Coronary artery (tissue), 2 donors: ENCODE measurements at places on chromosomes 6 and 20.
A peak's percentile ranks its signal among the peaks of the same experiment; 100 is the strongest.

- no peak for DNase-seq
Measured at GRCh38 chr6:159422041-159422984, 253.1 kb downstream of the FNDC1 start.

DNA sequence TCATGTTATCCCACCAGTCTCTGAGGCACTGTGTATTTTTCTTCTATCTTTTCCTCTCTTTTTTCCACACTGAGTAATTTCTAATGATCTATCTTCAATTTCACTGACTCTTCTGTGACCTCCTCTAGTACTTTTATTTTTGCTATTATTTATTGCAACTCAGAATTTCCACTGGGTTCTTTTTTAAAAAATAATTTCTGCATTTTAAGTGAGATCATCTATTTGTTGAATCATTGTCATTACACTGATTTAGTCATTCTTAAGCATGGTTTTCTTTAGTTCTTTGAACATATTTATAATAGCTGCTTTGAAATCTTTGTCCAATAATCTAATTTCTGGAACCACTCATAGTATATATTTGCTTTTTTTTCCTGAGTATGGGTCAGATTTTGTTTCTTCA, 96.7 kb upstream of the SLC22A16 start:
- no peak for DNase-seq

DNA sequence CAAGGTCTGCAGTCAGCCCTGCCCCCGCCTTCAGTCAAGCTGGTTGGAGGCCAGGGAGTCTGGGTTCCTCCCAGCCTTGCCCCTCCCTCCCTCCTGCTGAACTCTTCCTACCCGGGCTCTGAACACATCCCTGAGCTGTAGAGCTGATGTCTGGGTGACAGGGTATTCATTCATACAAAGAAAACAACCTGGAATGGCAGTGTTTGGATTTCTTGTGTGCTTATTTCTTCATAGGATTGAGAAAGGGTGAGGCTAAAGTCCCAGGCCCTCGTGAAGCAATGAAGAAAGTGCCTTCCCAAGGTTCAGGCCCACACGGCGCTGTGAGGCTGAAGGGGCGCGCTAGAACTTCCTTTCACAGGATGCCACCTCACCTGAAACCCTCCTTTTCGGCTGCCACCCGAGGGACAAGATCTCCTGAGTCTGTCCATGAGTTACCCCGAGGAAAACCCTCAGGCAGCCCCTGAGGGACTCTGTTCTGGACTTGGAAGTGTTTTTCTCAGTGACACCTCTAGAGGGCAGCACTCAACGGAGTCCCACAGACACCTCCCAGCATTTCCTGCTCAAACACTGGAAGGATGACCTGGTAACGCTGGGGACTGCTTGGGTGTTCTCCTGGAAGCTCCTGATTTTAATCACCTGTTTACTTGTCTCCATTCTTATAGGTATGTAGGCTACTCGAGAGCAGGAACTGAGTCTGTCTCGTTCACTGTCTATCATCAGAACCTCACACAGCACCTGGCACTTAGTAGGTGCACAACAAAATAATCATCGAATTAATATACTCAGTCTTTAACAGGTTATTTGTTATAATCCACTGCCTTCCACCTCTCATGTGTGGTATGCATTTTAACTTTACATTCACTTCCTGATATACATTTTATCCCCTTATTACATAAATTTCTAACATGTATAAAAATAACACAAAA, 11.8 kb upstream of the GSTA1 start:
- no peak for DNase-seq

DNA sequence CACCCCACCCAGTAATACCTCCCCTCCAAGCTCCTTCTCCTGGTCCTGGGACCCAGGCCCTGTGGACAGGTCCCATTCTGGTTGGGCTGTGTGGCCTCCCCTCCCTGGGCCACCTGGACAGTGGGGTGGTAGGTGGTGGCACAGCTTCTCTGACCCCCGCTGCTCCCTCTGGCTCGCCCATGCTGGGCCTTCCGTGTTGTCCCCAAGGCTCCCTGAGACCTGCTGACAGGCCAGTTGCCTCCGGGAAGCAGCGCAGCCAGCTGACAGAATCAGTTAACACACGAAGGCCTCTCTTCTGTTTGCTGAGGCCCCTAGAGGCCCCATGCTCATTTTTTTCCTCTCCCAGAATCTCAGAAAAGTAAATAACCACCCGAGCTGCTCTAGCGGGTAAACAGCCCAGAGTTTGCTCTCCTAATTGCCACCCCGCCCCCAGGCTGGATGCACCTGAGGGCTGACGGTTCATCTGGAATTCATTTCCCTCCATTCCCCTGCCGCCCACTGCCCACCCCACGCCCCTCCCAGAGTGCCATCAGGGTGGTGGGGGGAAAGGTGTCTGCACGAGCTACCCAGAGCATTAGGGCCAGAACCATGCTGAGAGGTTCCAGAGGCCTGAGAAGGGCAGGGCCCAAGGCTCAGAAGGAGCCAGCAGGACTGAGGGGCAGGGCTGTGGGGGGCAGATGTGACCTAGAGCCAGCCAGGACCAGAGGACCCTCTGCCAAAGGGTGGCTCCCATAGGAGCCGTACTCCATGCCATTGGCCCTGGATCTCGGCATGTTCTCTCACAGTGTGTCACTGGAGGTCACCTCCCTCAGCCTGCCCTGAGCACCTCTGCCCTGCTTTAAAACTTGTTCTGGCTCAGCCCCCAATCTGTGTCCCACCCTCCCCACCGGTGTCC, 157.5 kb downstream of the GRM4 start:
- peak; percentile 58 for DNase-seq

- DNase-seq, result peak; percentile 84
Measured at GRCh38 chr20:23061734-23062561, 12.5 kb upstream of the THBD start.

DNA sequence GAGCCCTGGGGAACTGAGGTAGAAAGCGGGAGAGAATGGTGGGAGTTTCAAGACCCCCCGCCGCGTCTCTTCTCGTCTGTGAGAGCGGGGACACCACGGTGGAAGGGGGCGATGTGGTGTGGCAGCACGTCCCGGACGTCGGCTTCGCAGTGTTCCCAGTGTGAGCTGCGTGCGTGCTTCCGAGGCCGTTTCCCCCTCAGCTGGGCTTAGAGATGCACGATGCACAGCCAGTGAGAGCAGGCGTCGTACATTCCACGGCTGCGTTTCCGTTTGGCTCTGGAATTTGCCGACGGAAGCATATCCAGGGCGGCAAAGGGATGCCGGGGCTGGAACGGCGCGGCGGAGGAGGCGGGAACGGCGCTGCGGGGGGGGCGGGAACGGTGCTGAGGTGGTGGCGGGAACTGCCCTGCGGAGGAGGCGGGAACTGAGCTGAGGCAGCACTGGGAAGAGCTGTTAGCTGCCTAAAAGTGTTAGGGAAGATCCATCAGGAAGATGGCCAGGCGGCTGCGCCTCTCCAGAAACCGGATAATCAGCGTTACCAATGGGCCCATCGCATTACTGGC, 37.7 kb downstream of the KIF25 start:
- DNase-seq, result no peak

DNA sequence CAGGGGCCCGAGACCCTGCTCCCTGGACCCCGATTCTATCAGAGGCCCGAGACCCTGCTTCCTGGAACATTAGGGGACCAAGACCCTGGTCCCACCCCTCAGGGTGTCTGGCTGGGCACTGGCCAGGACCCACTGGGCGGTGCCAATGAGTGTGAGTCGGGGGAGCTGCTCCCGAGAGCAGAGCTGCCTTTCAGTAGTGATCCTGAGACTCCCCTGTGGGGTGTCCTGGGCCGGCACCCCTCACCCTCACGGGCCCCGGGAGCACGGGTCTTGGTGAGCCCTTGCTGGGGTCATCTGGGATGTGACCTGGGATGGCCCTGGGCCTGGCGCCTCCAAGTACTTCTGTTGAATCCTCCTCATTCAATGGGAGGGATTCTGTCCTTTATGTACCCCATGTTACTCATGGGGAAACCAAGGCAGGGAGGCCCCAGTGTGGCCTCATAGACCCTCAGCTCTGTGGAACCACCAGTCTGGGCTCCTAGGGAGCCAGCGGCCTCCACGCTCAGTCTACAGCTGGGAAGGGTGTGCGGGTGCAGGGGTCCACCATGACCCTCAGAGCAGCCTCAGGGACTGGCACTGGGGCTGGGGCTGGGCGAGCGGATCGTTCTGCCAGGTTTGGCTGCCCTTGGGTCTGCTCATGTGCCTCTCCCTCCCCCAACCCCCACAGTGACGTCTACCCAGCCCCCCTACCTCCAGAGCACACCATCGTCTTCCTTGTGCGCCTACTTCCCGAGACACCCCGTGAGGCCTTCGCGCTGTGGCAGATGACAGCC, 25.6 kb downstream of the COL20A1 start:
- no peak for DNase-seq

GRCh38 chr6:63410435-63411426, 90.9 kb upstream of the LGSN start:
- no peak for DNase-seq

DNA sequence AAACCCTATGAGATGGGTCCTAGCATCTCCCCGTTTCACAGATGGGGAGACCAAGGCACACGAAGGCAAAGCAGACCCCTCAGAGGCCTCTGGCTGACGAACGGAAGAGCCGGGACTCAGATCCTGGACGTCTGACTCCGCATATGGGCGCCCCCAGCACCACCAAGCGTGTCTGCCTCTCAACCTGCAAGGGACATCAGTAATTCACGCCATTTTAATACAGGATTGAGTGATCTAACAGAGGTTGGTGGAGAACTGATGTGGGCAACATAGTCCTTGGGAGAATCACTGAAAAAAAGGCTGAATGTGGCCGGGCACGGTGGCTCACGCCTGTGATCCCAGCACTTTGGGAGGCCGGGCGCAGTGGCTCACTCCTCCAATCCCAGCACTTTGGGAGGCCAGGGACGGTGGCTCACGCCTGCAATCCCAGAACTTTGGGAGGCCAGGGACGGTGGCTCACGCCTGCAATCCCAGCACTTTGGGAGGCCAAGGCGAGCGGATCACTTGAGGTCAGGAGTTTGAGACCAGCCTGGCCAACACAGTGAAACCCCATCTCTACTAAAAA, 206.6 kb downstream of the DLL1 start:
- DNase-seq, result no peak

- no peak for DNase-seq
Measured at GRCh38 chr6:143507358-143508145, 4.0 kb downstream of the FUCA2 start.

- no peak for DNase-seq
Measured at GRCh38 chr6:13538084-13538483, 36.3 kb upstream of the SIRT5 start.

GRCh38 chr6:19905584-19905983, 68.4 kb downstream of the ID4 start:
- no peak for DNase-seq

DNA sequence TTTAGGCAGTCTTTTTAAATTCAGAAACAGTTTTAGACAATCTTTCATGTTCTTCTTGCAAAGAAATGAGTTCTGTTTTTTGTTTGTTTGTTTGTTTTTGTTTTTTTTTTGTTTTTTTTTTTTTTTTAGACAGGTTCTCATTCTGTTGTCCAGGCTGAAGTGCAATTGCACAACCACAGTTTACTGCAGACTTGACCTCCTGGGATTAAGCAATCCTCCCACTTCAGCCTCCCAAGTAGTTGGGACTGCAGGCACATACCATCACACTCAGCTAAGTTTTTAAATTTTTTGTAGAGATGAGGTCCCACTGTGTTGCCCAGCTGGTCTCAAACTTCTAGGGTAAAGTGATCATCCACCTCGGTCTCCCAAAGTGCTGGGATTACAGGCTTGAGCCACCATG, 96.2 kb downstream of the OTOR start:
- no peak for DNase-seq

GRCh38 chr6:1672379-1672778, 62.7 kb downstream of the FOXC1 start:
- DNase-seq, result no peak

DNA sequence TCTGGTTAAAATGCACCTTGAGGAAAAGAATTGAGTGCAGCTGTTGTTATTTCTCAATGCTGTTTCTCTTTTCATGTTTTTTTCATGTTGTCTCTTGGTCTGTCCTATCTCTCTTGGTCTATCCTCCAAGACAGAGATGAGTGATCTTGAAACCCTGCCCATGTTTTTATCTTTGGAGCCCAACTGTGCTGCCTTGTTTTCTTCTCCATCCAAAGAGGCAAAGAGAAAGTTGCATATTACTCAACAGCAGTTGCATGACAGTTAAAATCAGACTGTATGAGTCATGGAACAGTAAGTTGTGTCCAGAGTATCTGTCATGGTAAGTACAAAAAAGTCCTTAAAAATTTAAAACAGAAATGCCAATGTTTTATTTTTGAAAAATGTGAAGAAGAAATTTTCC, 26.2 kb downstream of the BCAS1 start:
- no peak for DNase-seq

GRCh38 chr6:87282743-87283142, 39.6 kb upstream of the SMIM8 start:
- DNase-seq, result no peak
